ENCODE measurements at places on chromosomes 3 and 15. TPM values are rescaled to one million over a fixed set of nuclear protein-coding genes. Genes with fewer than 3 reads are reported as not detected.

The NDN gene
- polyA plus RNA-seq: 29.0 TPM

The STAB1 gene
- 231 TPM for polyA plus RNA-seq

The EPHB3 gene
- 0.51 TPM for polyA plus RNA-seq

The ANKRD63 gene
- polyA plus RNA-seq: not detected

The FAM81A gene
- 3.2 TPM for polyA plus RNA-seq

The CDCP1 gene
- 0.52 TPM for polyA plus RNA-seq

The CD96 gene
- 0.07 TPM for polyA plus RNA-seq

- DNase-seq: no peak
These were observed 2.8 kb downstream of the EFHB start for GRCh38 chr3:19931180-19931692.

DNA sequence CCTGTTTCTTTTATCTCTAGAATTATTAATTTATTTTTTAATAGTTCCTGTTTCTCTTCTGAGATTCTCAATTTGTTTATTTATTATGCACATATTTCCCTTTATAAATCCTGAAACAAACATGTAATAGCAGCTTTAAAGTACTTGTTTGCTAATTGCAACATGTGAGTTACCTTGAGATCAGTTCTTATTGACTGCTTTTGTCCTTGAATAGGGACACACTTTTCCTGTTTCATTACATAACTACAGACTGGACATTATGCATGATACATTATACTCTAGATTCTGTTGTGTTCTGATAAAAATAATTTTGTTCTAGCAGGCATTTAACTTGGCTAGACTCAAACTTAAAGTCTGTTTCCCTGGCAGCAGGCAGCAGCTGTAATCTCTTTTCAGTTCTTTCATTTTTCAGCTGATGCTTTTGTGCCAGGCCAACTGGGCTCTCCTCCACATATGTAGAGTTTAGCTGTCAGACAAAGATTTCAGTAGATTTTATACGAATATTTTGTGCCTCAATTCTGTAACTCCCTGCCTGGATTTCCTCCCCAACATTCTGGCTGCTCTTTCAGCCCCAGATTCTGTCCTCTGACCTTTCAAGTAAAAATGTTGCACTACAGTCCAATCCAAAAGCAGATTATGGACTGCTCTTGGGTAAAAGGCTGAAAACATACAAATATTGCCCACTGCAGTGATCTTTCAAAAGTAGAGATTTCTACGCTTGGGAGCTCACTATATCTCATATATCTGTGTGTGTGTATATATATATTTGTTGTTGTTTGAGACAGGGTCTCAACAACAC, 41.9 kb downstream of the PCOLCE2 start:
- DNase-seq: no peak

DNA sequence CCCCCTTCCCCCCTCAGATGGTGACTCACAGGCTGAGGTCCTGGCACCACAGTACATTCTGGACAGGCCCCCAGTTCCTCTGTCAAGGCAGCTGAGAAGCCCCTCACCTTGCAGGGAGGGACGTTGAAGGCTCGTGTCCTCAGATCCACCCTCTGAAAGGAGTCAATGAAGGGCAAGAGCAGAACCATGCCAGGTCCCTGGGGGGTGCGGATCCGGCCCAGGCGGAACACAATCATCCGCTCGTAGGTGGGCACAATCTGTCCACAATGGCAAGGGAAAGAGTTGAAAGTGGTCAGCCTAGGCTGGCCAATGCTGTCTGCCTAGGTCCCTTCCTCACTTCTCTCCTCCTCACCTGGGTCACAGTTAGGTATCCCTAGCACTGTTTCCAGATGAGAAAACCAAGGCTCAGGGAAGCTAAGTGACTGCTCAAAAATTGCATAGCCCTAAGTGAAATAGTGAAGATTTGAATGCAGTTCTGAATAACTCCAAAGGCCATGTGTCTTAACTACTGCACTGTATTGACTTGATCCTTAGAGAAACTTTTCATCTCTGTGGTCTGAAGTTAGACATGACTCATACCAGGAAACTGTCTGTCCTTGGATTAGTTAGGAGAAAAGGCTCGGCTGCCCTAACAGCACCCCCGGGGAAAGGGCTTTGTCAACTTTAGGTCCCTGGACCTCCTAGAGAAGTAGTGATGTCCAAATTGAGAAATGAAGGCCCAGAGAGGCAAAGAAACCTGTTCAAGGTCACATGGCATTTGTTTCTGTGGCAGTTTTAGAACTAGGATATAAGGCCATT, 2.9 kb downstream of the STOML1 start:
- no peak for DNase-seq

GRCh38 chr15:68683551-68683950, 104.8 kb downstream of the CORO2B start:
- DNase-seq: no peak

- no peak for DNase-seq
These were observed 866 bp upstream of the CD276 start for GRCh38 chr15:73683257-73683776.

GRCh38 chr3:9137676-9138075, 111.8 kb downstream of the SRGAP3 start:
- no peak for DNase-seq

GRCh38 chr3:141680620-141681389, 57.3 kb upstream of the RNF7 start:
- DNase-seq: peak; percentile 62

- no peak for DNase-seq
These were observed 46.4 kb upstream of the PRICKLE2 start for GRCh38 chr3:64271631-64272030.

GRCh38 chr15:96184297-96184696, 146.2 kb upstream of the NR2F2 start:
- no peak for DNase-seq

DNA sequence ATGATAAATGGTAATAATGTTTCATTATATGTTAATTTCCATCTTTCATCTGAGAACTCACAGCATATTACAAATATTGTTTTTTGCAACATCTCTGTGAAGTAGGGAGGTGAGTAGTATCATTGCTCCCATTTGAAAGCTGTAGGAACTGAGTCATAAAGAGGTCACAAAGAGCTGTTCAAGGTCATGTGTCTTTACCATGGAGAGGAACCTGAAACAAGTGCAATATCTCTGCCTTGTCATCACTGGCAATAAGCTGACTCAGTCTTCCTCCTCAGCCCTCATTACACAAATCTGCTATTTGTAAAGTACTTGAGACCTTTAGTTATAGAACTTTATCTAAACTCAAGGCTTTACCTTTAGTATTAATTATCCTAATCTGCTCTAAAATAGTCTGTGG, 4.4 kb upstream of the ATP13A4 start:
- no peak for DNase-seq
